ENCODE measurements at places on chromosomes 2 and 18.
A peak's percentile ranks its signal among the peaks of the same experiment; 100 is the strongest.

- no peaks in the 10 kb centered on the region for H3K36me3 ChIP-seq
- no peak overlapping the region for H3K27ac ChIP-seq
- peak overlapping the region; percentile 73 for H3K4me3 ChIP-seq
- H3K27me3 ChIP-seq: no peaks in the 10 kb centered on the region
- H3K4me1 ChIP-seq: peaks cover 24% of the 10 kb centered on the region
These were observed 12.0 kb downstream of the SIGLEC15 start for GRCh38 chr18:45837283-45838070.

DNA sequence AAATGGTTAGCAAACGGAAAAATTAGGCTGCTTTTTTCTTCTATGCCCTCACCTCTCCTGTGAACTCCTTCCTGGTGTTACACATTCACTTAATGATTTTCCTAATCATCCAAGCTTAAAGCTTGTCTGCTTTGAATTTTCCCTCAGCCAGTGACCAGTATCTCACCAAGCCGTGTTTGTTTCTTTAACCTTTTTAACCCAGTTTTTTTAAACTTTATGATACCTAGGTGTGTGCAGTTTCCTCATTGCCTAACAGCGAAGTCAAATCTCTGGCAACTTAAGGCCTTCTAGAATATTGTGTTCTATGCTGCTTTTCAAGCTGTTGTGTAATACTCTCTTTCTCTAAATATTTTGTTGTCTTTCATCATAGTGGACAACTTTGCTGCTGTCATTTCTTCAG is 113.0 kb downstream of the PIK3C3 start:
- H3K4me1 ChIP-seq: no peaks in the 10 kb centered on the region
- peaks cover 31% of the 10 kb centered on the region for H3K36me3 ChIP-seq
- no peak for DNase-seq
- no peak overlapping the region for H3K4me3 ChIP-seq
- H3K27me3 ChIP-seq: no peaks in the 10 kb centered on the region

- no peaks in the 10 kb centered on the region for H3K4me1 ChIP-seq
- H3K4me3 ChIP-seq: no peak overlapping the region
- DNase-seq: no peak
- H3K27me3 ChIP-seq: no peaks in the 10 kb centered on the region
These were observed 138.4 kb downstream of the EIPR1 start for GRCh38 chr2:3238951-3239841.

DNA sequence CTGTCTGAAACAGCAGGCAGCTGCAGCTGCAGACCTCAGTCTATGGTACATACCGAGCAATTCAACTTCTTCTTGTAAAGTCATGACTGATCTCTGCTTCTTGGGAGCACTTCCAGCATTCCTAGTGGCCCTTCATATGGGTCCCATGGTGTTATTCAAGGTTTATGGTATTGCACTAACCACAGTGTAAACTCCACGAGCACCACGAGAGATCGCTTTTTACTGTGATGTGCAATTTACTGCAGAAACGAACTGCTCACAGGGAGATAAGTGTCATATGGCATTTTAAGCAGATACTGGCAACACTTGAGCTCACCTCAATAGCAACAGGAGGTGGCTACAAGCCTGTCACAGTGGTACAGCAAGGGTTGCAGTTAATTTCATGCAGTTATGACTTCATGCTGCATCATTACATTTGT is 38.6 kb upstream of the SH3BP4 start:
- no peaks in the 10 kb centered on the region for H3K36me3 ChIP-seq
- DNase-seq: no peak
- no peaks in the 10 kb centered on the region for H3K27me3 ChIP-seq
- no peak overlapping the region for H3K27ac ChIP-seq
- no peak overlapping the region for H3K4me3 ChIP-seq
- no peaks in the 10 kb centered on the region for H3K4me1 ChIP-seq

DNA sequence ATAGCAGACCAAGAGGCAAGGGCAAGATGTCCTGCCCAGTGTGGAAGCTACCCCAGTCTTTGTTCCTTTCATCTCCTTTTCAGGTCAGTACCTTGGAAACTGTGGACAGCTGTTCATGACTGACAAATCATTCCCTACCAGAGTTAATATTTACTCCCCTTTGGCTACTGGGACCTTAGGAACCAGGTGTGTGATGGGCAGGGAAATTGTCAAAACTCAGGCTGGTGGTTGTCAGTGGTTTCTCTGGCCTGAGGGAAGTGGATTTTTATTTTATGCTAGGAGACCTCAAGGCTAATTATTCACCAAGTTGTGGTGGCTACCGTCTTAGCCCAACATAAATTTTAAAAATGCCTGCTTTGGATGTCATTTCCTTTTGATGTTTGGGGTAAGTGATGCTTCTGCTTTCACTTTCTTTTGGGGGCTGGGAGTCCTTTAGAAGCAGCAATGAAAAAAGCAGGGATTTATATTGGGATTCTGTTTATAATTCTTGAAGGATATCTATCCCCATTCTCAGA is 119.3 kb downstream of the SETBP1 start:
- H3K36me3 ChIP-seq: no peaks in the 10 kb centered on the region
- H3K27ac ChIP-seq: no peak overlapping the region
- H3K27me3 ChIP-seq: no peaks in the 10 kb centered on the region
- no peak overlapping the region for H3K4me3 ChIP-seq
- H3K4me1 ChIP-seq: peaks cover 17% of the 10 kb centered on the region

DNA sequence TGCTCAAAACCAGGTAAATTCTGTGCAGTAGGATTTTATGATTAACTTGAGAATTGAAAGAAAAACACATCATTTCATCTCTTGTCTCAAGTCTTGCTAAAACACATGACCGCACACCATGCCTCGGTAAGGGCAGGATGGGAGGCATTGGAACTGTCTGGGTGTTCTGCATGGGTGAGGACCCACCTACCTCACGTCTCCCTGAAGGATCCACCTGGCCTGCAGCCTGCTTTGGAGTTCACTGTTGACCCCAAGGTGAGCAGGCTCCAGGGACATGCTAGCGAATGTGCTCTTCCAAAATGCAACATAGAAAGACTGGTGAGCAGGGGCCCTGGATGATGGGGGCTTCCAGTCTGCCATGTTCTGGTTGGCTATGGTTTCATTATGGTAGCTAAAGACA is 131.5 kb downstream of the NCK2 start:
- no peaks in the 10 kb centered on the region for H3K36me3 ChIP-seq
- no peak overlapping the region for H3K27ac ChIP-seq
- H3K4me3 ChIP-seq: no peak overlapping the region
- no peaks in the 10 kb centered on the region for H3K27me3 ChIP-seq
- H3K4me1 ChIP-seq: peaks cover 26% of the 10 kb centered on the region
- DNase-seq: no peak

- no peak overlapping the region for H3K27ac ChIP-seq
- peaks cover 6% of the 10 kb centered on the region for H3K36me3 ChIP-seq
- H3K4me1 ChIP-seq: peaks cover 18% of the 10 kb centered on the region
- DNase-seq: no peak
- no peaks in the 10 kb centered on the region for H3K27me3 ChIP-seq
- H3K4me3 ChIP-seq: no peak overlapping the region
These were observed 19.0 kb downstream of the DYNC1I2 start for GRCh38 chr2:171706152-171706803.

DNA sequence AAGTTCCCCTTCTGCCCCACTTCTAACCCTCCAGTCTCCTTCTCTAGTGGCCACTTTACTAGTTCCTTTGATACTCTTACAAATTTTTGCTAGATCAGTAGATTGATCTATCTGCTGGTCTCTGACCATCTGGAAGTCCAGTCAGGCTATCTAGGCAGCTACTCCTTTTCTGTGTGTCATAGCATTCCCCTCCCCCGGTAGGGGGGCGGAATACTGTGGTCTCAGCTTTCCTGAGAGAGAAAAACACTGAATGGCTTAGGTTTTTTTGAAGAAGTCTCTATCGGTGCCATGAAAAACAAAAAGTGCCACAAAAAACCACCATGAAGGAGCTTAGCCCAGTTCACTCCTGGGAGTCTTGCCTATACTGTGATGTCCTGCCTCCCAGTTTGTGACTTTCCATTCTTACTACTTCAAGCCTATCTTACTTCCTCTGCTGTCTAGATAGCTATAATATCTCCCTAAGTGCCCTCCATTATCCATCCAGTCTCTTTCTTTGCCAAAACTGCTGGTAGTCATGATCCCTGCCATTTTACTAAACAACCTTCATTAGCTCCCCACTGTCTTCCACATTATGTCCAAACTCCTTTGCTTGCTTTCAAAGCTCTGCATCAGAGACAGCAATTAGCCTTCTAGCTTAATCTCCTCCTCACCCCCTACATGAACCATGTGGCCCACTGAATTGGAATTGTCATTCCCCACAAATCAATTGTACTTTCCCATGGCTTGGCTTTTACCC is 29.9 kb downstream of the TPGS2 start:
- no peak overlapping the region for H3K4me3 ChIP-seq
- no peak overlapping the region for H3K27ac ChIP-seq
- H3K4me1 ChIP-seq: peaks cover 4% of the 10 kb centered on the region
- H3K36me3 ChIP-seq: peaks cover 42% of the 10 kb centered on the region

DNA sequence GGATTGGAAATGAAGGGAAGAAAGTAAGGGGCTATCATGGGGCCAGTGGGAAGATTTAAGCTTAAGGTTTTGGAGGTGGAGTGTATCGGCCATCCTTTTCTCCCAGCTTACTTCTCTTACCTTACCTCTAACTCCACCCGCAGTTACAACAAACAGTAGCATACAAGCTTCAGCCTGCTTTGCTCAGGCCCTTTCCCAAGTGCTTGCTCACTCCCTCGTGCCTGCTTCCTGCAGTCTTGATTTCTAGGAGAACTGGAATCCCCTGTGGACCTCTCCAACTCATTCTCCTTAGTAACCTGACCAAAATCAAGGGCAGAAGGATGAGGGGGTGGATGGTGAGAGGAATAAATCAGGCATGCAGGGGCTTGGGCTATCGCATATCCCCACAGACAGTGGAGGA is 5.8 kb upstream of the LYG2 start:
- no peak overlapping the region for H3K27ac ChIP-seq
- H3K27me3 ChIP-seq: no peaks in the 10 kb centered on the region
- H3K36me3 ChIP-seq: no peaks in the 10 kb centered on the region
- DNase-seq: no peak
- no peaks in the 10 kb centered on the region for H3K4me1 ChIP-seq

- H3K4me3 ChIP-seq: no peak overlapping the region
- H3K36me3 ChIP-seq: no peaks in the 10 kb centered on the region
- no peaks in the 10 kb centered on the region for H3K27me3 ChIP-seq
- DNase-seq: no peak
- H3K4me1 ChIP-seq: peaks cover 26% of the 10 kb centered on the region
- H3K27ac ChIP-seq: no peak overlapping the region
These were observed 44.7 kb downstream of the ANKRD44 start for GRCh38 chr2:197265924-197266323.

GRCh38 chr2:94956797-94957391 is 68.6 kb upstream of the MAL start:
- H3K27ac ChIP-seq: no peak overlapping the region
- no peaks in the 10 kb centered on the region for H3K4me1 ChIP-seq
- no peak for DNase-seq

GRCh38 chr18:39761273-39761672 is 2193.8 kb upstream of the PIK3C3 start:
- H3K4me3 ChIP-seq: no peak overlapping the region
- no peak overlapping the region for H3K27ac ChIP-seq
- DNase-seq: no peak
- no peaks in the 10 kb centered on the region for H3K36me3 ChIP-seq
- H3K4me1 ChIP-seq: no peaks in the 10 kb centered on the region

DNA sequence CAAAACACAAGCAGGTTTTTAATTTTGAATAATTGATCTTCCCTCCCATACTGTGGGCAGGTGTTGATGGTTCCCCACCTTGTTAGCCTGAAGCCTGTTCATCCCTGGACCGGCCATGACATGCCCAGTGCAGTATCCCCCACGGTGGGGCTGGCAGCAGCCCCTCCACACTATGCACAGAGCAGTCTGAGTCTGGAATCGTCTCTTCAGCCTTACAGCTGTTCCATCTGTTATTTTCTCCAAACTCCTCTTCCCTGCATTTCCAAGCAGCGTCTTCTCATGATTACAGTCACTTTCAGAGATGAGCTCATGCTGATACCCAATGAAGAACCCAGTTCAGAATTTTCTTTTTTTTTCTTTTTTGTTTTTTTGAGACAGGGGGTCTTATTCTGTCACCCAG is 68.2 kb downstream of the ADI1 start:
- H3K27ac ChIP-seq: no peak overlapping the region
- no peaks in the 10 kb centered on the region for H3K27me3 ChIP-seq
- peaks cover 13% of the 10 kb centered on the region for H3K36me3 ChIP-seq
- H3K4me3 ChIP-seq: no peak overlapping the region
- H3K4me1 ChIP-seq: no peaks in the 10 kb centered on the region
- no peak for DNase-seq

GRCh38 chr2:239002954-239003623 is 155.2 kb downstream of the TWIST2 start:
- no peaks in the 10 kb centered on the region for H3K27me3 ChIP-seq
- H3K4me3 ChIP-seq: peak overlapping the region; percentile 59
- no peak for DNase-seq
- peak overlapping the region; percentile 15 for H3K27ac ChIP-seq

DNA sequence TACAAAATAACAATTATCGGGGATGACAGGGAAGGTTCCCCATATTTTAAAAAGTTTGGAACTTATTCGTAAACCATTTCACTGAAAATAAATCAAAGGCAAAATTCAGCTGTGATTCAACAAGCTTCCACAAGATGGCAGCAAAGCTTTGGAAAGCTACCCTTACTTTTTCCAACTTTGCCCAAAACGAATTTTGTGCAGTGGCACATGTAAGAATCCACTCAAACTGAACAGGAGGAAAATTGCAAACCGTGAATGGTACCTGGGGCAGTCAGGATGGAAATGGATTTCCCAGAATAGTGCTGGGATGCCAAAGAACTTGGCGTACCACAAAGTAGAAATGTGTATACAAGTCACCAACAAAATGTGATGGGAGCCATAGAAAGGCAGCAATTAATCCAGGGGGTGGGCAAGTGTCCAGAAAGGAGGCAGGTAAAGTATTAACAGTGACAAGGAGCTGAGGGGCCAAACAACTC is 10.7 kb downstream of the RPL31 start:
- H3K4me1 ChIP-seq: no peaks in the 10 kb centered on the region
- no peak overlapping the region for H3K4me3 ChIP-seq
- no peak overlapping the region for H3K27ac ChIP-seq
- H3K36me3 ChIP-seq: peaks cover 13% of the 10 kb centered on the region

DNA sequence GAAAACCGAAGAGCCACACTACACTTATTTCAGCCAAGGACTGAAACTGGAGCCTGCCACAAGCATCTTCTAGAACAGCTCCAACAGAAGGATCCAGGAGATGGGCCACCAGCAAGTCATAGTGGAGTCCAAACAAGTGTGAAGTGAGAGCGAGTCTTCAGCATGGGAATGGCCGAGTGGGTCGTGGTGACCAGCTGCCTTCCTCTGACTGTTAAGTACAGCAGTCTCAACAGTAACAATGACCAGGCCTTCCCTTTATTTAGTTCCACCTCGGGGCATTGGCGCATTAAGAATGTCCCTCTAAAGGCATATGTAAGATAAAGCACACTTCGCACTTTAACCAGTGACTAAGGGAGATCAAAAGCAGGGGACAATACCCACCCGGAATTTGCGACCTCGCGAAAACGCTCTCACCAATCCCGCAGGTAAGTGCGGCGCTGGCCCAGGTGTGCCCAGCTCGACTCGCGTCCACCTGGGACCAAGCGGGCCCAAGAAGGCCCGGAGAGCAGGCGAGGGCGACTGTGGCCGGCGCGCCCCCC is 1.1 kb downstream of the L3MBTL4 start:
- peak overlapping the region; percentile 11 for H3K27ac ChIP-seq
- no peaks in the 10 kb centered on the region for H3K27me3 ChIP-seq

- H3K36me3 ChIP-seq: no peaks in the 10 kb centered on the region
- peak overlapping the region; percentile 83 for H3K4me3 ChIP-seq
- H3K27me3 ChIP-seq: no peaks in the 10 kb centered on the region
- peak overlapping the region; percentile 44 for H3K27ac ChIP-seq
- peaks cover 33% of the 10 kb centered on the region for H3K4me1 ChIP-seq
These were observed 649 bp upstream of the CLIP4 start for GRCh38 chr2:29114586-29114945.

GRCh38 chr18:46315161-46315560 is 211.0 kb downstream of the HAUS1 start:
- no peaks in the 10 kb centered on the region for H3K27me3 ChIP-seq
- H3K36me3 ChIP-seq: no peaks in the 10 kb centered on the region
- no peak overlapping the region for H3K4me3 ChIP-seq
- no peak overlapping the region for H3K27ac ChIP-seq
- no peaks in the 10 kb centered on the region for H3K4me1 ChIP-seq
- no peak for DNase-seq
